Fibroblast of skin of right quadriceps (primary cell): ENCODE measurements at places on chromosomes 13 and 19.

- peak; percentile 85 for DNase-seq
These were observed 1.4 kb upstream of the RAVER1 start for GRCh38 chr19:10334588-10335351.

GRCh38 chr19:35557539-35558399 lies 5.7 kb downstream of the ATP4A start:
- peak; percentile 53 for DNase-seq

DNA sequence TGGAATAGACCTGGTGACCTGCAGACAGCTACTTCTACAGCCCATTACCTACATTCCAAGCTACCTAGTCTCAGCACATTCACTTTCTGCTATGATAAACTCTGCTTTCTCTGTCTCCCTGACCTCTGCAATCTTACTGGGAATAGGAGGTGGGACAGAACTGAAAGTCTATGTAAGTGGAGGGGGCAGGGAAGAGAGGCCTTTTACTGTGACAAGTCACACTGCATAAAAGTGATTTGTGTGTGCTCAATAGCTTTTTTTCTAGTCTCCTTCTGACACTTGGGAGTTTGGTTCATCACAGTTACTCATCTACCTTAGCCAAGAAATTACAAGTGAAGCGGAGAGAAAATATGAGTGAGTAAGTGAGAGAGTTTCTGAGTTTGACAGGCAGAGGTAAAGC lies 322.4 kb downstream of the OLFM4 start:
- DNase-seq = no peak

DNA sequence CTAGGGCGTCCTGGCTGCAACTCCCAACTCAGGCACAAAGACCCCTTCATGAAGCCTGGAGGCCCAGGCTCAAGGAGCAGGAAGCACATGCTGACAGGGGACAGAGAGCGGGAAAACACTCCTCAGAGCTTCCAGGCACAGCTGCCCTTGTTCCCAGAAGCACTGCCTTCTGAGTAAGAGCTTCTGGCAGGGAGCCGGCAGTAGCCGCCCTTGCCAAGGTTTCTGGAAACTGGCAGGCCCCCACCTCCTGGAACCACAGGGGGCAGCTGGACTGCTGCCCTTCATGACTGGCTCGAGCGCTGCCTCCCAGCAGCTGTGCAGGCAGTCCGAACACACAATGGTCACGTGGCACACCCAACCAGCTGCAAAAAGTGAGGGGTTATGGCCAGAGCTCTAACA lies 33.6 kb upstream of the EPHX3 start:
- DNase-seq = peak; percentile 78
